ENCODE measurements at places on chromosomes 5 and 9. TPM values are rescaled to one million over a fixed set of nuclear protein-coding genes. Genes with fewer than 3 reads are reported as not detected.

CHSY3 gene
- 0.21 TPM for total RNA-seq

C5orf24 gene
- 35.0 TPM for total RNA-seq

MRPS30 gene
- total RNA-seq: 54.9 TPM

- peak; percentile 5 for DNase-seq
These were observed 2167.7 kb upstream of the WWC1 start for GRCh38 chr5:166123717-166124116.

GRCh38 chr5:97929383-97929782, 746.3 kb upstream of the RIOK2 start:
- DNase-seq: no peak

DNA sequence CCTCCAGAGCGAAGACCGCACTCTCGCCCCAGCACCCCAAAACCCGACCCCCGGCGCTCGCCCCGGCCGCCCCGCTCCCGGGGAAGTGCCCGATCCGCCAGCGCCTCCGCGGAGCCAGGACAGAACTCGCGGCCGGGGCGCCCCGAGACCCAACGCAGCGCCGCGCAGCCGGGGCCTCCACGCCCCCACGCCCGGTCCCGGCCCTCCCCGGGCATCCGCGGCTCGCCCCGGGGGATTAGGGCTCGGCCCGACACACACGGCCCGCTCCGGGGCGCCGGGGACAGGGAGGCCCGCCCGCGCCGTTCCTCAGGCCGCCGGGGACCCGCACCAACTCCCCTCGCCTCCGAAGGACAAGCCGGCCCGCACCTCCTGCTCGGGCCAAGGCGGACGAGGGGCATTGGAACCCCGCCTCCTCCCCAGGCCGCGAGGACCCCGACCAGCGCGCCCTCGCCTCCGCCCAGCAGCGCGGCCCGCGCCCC, 544 bp downstream of the FNBP1 start:
- DNase-seq: peak; percentile 53

DNA sequence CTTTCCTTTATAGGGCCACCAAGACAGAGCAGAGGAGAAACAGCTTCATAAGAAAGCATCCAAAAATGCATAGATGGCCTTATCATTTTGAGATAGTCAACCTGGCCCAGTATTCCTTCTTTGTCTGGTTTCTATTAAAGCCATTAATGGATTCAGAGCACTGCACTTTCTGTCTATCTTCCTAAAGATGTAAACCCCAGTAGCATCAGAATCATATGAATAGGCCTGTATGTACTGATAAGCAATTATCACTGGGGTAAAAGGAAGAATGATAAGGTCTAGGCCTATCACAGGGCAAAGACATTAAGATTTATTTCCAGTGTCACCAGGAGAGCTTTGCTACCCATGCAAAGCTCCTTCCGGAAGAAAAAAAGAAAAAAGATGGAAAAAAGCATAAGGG, 432.5 kb upstream of the C9orf72 start:
- DNase-seq: no peak

DNA sequence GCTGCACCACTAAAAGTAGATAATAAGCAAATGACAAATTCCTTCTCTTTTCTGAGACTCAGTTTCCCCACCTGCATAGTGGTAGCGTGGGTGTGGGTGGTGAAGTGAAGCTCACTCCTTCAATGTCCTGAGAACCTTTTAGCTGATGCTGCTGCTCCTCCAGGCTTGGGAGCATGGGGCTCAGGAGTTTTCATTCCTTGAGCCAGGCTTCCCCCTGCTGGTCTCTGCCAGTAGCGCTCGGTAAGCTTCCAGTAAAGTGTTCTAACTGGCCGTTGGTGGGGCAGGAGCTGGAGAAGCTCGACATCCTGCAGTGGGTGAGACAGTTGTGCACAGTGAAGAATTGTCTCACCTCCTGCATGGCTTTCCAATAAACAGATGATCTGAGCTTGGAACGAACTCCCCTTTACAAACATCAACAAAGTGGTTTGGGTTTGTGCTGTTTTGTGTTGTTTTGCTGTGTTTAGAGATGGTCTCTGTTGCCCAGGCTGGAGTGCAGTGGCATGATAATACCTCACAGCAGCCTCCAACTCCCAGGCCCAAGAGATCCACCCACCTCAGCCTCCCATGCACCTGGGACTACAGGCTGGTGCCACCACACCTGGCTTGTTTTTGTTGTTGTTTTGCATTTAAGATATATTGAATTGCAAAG, 34.6 kb downstream of the SPARC start:
- peak; percentile 83 for DNase-seq

GRCh38 chr9:35226651-35227050, 64.8 kb downstream of the UNC13B start:
- no peak for DNase-seq

Measured in Daoy (cell line).